ENCODE measurements at places on chromosomes 7 and 10. TPM values are rescaled to one million over a fixed set of nuclear protein-coding genes. Genes with fewer than 3 reads are reported as not detected.

The EPHA1 gene
- total RNA-seq: 38.9 TPM

The ACTL6B gene
- total RNA-seq: not detected

The NPS gene
- total RNA-seq: not detected

The IKZF1 gene
- not detected for total RNA-seq

The LEP gene
- total RNA-seq: not detected

The TM9SF3 gene
- 90.0 TPM for total RNA-seq

The SPDYE1 gene
- not detected for total RNA-seq

The LRRC4 gene
- total RNA-seq: 0.35 TPM

The C7orf57 gene
- total RNA-seq: 0.28 TPM

The ZNF239 gene
- 2.1 TPM for total RNA-seq

The TMED4 gene
- total RNA-seq: 42.4 TPM

The HOXA10 gene
- 4.8 TPM for total RNA-seq

The SNX10 gene
- 7.4 TPM for total RNA-seq

The KBTBD2 gene
- 31.1 TPM for total RNA-seq

The ITIH5 gene
- total RNA-seq: not detected

The TUBAL3 gene
- 1.1 TPM for total RNA-seq

The SLC13A1 gene
- not detected for total RNA-seq

The CDK13 gene
- total RNA-seq: 36.0 TPM

The HPSE2 gene
- not detected for total RNA-seq

The SAP25 gene
- not detected for total RNA-seq

The LRRC17 gene
- 0.27 TPM for total RNA-seq

The FLNC gene
- 0.61 TPM for total RNA-seq

The CALN1 gene
- total RNA-seq: not detected

The GPR85 gene
- 0.63 TPM for total RNA-seq

The NPC1L1 gene
- not detected for total RNA-seq

All from foreskin keratinocyte (primary cell).